ENCODE measurements at places on chromosomes 16 and 17.

GRCh38 chr16:17483351-17483750 is 12.6 kb upstream of the XYLT1 start:
- DNase-seq = no peak

DNA sequence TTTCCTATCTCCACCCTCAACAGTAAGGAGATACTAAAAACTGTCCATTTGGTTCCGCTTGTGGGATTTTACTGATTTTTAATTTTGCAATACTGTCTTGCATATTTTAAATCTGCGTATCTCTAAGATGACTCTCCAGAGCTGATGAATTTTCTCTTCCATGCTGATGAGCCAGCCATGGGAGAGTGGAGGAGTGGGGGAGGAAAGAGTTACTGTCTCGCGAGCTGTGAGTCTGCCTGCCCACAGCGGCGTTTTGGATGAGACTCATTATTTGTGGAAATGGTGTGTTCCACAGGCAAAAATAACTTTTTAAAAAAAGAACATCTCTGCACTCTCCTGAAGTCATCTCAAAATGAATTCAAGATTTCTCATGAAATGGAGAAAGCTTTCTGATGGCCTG is 34.6 kb upstream of the MYOCD start:
- no peak for DNase-seq

GRCh38 chr17:2396568-2397246 is 4.2 kb downstream of the MNT start:
- peak; percentile 94 for DNase-seq

GRCh38 chr16:3047387-3047720 is 993 bp downstream of the MMP25 start:
- DNase-seq = no peak

- no peak for DNase-seq
These were observed 13.5 kb downstream of the SPATA32 start for GRCh38 chr17:45248132-45248957.

GRCh38 chr16:65294165-65294564 is 172.3 kb upstream of the CDH11 start:
- DNase-seq = no peak

DNA sequence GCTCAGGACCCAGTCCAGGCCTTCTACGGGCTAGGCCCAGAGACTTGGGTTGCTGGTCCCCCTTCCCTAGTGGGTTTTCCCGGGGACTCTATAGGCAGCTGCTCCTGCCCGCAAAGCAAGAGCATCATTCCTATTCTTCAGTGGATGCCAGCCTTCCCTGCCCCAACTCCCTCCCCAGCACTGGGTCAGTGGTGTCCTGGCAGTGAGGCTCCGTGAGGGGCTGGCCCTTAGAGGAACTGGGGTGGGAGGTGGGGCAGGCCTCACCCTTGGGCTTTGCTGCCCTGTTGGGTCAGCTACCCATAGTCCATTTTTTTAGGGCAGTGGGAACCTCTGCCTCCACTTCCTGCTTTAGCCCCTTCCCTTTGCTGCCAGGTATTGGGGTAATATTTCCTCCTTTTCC is 7.9 kb upstream of the PLEKHG4 start:
- no peak for DNase-seq

DNA sequence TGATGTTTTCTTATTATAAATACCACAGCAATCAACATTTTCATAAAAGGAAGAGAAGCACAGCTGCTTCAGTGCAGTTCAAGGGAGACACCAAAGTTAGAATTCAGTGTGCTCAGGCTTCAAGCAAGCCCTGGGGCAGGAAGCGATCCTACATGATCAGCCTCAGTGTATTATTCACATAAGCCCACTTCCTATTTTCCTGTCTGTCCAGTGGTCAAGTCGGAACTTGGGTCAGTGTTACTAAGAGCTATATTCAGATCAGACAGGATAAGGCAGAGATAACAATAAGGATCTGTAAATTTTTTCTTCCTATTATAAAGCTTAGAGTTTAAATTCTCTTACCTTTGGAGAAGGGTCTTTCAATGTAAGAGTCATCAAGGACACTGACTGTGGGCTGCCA is 12.9 kb downstream of the HEATR6 start:
- DNase-seq = no peak
